GM13977 (cell line): ENCODE measurements at places on chromosomes 16 and 17.

GRCh38 chr16:15553313-15554088 lies 89.5 kb downstream of the MARF1 start:
- no peak for DNase-seq

DNA sequence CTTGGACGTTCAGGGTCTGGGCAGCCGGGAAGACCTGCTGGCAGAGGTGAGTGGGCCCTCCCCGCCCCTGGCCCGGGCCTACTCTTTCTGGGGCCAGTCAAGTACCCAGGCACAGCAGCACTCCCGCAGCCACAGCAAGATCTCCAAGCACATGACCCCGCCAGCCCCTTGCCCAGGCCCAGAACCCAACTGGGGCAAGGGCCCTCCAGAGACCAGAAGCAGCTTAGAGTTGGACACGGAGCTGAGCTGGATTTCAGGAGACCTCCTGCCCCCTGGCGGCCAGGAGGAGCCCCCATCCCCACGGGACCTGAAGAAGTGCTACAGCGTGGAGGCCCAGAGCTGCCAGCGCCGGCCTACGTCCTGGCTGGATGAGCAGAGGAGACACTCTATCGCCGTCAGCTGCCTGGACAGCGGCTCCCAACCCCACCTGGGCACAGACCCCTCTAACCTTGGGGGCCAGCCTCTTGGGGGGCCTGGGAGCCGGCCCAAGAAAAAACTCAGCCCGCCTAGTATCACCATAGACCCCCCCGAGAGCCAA lies 8.6 kb upstream of the ABCC3 start:
- DNase-seq: peak; percentile 79

DNA sequence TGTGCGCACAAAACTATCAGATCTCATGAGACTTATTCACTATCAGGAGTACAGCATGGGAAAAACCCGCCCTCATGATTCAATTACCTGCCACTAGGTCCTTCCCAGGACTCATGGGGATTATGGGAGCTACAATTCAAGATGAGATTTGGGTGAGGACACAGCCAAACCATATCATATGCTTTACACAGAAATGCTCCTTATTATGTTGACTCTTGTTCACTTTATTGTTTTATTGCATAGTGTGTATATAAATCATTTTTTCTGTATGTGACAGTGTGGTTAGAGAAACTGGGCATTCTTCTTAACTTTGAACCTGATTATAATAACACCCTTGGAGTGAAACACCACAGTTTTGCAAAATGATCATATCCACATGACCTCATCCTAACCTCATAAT lies 212.8 kb upstream of the TNRC6C start:
- DNase-seq: no peak

GRCh38 chr16:84942786-84943185 lies 68.5 kb downstream of the ZDHHC7 start:
- no peak for DNase-seq

DNA sequence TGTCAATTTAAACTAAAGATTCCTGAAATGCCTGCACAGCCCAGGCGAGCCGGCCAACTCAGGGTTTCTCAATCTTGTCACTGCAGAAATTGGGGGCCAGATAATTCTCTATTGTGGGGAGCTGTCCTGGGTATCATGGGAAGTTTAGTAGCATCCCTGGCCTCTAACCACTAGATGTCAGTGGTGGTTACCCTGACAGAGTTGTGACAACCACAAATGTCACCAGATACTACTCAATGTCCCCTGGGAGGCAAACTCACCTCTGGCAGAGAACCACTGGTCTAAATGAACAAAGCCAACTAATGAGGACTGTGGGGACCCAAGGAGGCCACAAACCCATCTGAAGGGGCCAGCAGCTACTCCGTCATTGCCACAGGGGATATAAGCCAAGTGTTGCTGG lies 90.9 kb downstream of the MYH11 start:
- DNase-seq: peak; percentile 80

GRCh38 chr17:73519714-73520368 lies 124.4 kb downstream of the SDK2 start:
- no peak for DNase-seq

GRCh38 chr17:72634621-72635020 lies 457.9 kb downstream of the SLC39A11 start:
- no peak for DNase-seq
